ENCODE measurements at places on chromosomes 5 and 9.

- DNase-seq: no peak
These were observed 141.4 kb downstream of the C5orf15 start for GRCh38 chr5:133827011-133827410.

- peak; percentile 64 for DNase-seq
These were observed 21.9 kb downstream of the DEPDC1B start for GRCh38 chr5:60677850-60678664.

DNA sequence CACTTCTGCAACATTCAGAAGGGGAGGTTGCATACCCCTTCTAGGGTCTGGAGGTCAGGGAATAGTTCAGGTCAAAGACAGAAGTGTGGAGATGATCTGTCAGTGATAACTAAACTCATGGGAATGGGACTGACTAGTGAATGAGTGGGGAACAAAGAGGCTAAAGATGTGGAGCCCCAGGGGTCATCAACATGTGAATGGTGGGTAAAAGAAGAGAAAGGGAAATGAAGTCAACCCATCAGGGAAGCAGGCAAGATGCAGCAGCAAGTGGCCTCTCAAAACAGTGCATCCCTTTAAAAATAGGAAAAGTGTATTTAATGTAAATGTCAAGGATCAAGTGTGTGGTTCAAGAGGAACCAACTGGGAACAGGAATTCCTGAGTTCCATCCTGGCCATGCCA is 69.9 kb downstream of the PLPPR1 start:
- DNase-seq: no peak

DNA sequence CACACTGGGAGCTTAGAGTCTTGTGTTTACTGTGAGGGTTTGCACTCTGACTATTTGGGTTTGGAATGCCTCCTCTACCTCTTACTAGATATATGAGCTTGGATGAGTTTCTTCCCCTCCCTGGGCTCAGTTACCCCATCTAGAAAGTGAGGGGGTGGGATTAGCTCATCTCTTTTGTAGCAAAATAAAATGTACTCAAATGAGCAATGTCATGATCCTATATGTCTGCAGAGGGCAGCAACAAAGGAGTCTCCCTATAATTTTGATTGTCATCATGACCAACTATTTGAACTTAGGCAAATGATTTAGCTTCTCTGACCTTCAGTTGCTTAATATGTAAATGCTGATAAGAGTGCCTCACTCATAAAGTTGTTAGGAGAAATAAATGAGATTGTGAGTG is 109.0 kb downstream of the DPYSL3 start:
- DNase-seq: no peak

DNA sequence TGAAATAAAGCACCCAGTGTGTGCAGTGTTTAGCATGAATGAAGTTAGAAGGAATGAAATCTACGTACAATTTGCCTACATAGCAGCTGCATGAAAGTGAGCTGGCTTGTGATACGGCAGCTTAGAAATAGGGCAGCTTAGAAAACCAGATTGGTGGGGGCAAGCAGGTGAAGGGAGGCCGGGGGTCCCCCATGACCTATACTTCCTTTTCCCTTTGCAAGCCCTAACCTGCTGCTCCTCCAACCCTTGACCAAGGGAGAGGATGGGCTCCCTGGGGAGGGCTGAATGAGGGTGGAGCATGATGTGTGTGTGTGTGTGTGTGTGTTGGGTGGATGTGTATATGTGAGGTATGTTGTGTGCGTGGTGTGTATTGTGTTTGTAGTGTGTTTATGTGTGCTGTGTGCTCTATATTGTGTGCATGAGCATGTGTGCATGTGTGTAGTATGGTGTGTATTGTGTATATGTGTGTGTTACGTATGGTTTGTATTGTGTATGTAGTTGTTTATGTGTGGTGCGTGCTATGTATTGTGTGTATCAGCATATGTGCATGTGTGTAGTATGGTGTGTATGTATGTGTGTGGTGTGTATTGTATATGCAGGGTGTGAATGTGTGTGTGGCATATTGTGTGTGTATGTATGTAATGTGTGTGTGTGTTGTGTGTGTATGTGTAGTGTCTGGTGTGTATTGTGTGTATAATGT is 72.1 kb downstream of the TENT4A start:
- no peak for DNase-seq

DNA sequence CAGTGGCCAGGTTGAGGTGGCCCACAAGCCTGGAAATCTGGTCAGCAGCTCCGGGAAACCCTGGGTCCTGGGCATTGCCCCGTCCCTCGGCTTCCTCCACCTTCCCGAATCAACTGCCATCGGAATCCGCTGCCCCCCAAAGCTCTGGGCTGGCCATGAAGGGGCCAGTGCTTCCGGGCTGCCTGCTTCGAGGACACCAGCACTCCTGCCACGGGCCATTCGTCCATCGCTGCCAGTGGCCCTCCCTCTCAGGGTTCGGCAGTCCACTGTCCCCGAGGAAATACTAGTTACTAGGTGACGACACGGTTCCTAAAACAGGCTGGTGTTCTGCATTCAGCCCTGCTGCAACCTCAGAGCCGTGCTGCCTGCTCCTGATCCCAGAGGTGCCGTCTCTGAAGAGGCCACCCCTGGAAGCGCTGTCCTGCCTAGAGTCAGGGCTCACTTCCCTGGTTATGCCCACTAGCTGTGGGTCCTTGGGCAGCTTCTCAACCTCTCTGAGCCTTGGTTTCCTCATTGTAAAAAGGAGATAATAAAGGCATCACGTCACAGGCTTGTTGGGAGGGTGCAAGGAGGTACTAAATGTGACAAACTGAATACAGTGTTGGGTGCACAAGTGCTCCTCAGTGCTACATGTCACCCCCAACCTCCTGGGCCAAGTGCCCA is 3.5 kb upstream of the WDR5 start:
- no peak for DNase-seq

GRCh38 chr5:53201746-53202145 is 92.2 kb upstream of the MOCS2 start:
- DNase-seq: no peak

GRCh38 chr5:155850370-155850769 is 476.6 kb upstream of the SGCD start:
- no peak for DNase-seq

DNA sequence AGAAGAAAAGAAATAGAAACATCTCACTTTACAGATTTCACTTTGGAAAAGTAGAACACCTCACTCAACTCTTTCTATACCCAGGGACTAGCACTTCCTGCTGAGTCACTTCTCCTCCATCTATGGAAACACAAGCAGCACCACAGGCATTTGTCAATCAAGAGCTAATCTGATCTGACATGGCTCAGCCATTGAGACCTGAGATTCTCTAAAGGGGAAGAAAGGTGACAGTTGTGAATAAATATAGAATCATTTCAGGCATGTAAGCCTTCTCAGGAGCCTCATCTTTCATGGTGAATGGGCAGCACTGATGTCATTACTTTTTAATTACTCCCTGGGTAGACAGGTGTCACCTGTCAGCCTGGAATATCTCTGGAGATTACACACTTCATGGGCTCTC is 559.8 kb downstream of the HINT1 start:
- no peak for DNase-seq

DNA sequence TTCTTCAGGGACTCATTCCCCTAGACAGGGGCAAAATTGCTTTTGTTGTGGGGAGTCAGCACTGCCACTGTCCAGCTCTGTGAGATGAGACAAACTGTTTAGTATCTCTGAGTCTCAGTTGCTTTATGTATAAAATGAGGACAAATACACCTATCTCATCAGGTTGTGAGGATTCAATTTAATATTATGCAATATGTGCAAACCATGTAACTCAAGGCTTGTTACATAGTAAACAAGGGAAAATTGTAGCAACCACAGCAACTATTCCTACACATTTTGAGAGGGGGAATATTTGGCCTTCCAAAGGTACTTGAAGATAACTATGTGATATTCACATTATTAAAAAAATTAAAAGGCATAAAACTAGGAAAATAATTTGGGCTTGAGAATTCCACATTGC is 411.9 kb upstream of the SLC30A5 start:
- DNase-seq: no peak

- no peak for DNase-seq
These were observed 224.0 kb downstream of the WDR70 start for GRCh38 chr5:37603072-37603471.

DNA sequence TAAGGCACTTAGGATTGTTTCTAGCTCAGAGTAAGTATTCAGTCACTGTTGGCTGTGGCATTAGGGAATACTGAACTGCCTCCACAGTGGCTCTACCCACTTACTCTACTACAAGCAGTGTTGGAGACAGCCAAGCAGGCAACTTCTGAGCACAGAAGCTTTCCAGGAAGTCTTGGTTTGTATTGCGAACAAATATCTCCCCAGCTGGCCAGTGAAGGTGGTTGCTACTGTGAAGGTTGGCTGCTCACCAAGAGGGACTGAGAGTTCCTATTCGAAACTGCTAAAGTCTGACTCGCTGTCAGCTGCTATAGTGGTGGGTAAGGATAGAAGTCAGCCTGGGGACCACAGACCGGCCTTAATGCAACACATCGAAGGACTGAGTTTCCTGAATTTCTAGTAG is 319.1 kb downstream of the KIF4B start:
- DNase-seq: no peak

- DNase-seq: peak; percentile 23
These were observed 1.6 kb downstream of the MED27 start for GRCh38 chr9:132077881-132078698.

DNA sequence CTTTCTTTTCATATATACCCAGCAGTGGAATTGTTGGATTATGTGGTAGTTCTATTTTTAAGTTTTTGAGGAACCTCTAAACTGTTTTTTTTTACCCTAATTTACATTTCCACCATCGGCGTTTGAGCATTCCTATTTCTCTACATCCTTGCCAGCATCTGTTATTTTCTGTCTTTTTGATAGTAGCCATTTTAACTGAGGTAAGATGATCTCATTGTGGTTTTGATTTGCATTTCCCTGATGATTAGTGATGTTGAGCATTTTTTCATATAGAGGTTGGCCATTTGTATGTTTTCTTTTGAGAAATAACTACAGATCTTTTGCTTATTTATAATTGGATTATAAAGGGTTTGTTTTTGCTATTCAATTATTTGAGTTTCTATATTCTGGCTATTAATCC is 71.7 kb upstream of the TNC start:
- no peak for DNase-seq

DNA sequence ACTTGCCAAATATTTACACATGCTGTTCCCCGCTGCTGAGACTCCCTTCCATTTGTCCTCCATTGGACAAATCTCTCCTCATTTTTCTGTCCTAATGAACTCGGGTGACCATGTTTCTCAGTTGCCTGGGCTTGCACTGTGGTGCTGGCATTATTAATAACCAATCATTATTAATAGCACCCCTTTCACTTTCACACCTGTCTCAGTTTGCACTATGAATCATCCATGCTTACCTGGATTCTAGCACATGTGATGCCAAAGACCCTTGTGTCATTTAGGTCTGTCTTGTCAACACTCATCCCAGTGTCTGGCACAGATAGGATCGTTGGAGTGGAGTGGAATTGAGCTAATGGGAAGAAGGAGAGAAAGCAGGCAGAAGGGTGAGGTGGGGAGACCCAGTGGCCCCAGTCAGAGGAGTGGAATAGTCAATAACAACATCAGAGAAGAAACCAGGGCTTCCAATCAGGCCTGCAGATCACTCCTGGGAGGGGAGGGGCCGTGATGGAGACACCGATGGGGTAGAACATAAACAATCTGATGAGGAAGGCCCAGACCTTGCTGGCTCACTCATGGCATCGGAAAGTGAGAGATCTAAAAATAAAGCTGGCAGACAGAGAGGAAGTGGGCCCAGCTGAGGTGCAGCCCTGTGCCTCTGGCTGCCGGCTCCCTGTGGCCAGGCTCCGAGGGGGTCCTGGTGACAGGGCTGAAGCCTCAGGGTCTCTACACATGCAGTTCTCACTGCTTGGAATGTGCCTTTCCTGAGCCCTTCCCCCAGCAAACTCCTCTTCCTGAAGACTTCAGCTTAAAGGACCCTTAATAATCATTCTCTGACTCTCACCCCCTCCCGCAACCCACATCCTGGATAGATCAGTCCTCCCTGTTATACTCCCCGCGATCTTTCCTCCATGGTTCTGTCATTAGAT is 33.5 kb upstream of the CRB2 start:
- no peak for DNase-seq

GRCh38 chr9:123923884-123924283 is 6.0 kb downstream of the DENND1A start:
- DNase-seq: no peak

DNA sequence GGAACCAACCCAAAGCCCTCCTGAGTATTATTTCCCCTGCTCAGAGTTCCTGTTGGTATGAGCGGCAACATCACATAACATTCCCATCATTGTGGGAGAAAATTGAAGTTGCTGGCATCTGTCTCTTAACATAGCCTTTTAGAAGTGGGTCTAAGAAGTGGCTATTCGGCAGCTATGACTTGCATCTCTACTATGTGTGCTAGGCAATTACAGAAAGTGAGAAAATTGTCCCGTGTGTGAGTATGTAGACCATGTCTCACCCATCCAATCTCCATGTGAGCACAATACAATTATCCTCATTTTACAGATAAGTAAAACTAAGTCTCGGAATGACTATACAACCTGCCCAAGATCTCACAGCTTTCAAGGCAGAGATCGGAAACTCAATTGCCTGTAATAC is 239.4 kb upstream of the ZNF462 start:
- DNase-seq: no peak

GRCh38 chr5:151081431-151082281 is 822 bp upstream of the TNIP1 start:
- peak; percentile 95 for DNase-seq

- DNase-seq: peak; percentile 88
These were observed 44.7 kb upstream of the NDFIP1 start for GRCh38 chr5:142063878-142064331.

DNA sequence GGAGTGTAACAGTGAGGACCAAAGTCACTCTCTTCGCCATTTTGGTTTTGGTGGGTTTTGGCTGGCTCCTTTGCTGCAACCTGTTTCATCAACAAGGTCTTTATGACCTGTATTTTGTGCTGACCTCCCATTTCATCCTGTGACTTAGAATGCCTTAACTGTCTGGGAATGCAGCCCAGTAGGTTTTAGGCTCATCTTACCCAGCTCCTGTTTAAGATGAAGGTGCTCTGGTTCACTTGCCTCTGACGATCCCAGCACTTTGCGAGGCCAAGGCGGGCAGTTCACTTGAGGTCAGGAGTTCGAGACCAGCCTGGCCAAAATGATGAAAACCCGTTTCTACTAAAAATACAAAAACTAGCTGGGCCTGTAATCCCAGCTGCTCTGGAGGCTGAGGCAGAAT is 1.8 kb upstream of the CKS2 start:
- no peak for DNase-seq

DNA sequence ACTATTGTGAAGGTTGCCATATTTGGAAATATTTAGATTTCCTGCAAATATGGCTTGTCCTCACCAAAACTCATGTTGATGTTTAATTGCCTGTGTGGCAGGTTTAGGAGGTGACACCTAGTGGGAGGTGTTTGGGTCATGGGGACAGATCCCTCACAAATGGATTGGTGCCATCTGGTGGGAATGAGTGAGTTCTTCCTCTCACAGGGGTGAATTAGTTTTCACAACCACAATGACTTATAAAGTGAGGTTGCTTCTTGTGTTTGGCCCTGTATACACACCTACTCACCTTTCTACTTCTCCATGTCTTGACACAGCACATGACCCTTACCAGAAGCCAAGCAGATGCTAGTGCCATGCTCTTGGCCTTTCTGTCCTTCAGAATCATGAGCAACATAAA is 41.1 kb downstream of the ISOC1 start:
- DNase-seq: no peak

- DNase-seq: no peak
These were observed 46.6 kb downstream of the COL15A1 start for GRCh38 chr9:98990181-98990870.

Measured in lung (tissue), 17 donors.